CD4-positive, alpha-beta memory T cell (primary cell): ENCODE measurements at places on chromosomes 1 and 21. TPM values are rescaled to one million over a fixed set of nuclear protein-coding genes. Genes with fewer than 3 reads are reported as not detected.

DNA sequence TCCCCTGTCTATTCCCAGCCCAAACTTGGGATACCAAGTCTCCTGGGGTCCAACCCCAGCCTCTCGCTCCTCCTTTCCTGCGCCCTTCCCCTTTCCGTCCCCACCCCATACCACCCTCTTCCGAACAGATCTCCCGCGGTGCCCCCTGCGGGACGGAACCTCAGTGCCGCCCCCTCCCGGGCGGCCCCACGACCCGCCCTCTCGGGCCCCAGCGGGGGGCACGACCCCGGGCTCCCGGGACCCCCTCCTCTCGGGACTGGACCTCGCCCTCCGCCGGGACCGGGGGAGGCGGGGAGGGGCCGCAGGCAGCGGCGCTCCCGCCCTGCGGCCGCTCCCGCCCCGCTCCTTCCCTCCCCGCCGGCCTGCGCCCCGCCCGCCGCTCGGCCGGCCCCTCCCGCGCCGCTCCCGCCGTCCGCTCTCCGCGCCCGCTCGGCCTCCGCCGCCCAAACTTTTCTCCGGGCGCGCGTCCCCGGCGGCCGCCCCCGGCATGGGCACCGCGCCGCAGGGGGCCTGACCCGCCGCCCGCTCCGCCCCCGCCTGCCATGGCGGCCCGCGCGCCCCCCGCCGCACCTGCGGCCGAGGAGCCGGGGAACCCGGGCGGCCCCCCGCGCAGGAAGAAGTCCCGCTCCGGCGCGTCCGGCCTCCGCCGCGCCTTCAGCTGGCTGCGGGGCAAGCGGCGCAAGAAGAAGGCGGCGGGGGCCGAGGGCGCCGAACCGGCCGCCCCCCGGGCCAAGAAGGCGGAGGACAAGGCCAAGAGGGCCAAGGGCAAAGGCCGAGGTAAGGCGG, 39.0 kb upstream of the SYNC start:
- H3K27ac ChIP-seq: no peak overlapping the region
- H3K4me3 ChIP-seq: no peak overlapping the region
- no peak for DNase-seq
- no peaks in the 10 kb centered on the region for H3K36me3 ChIP-seq
- peaks cover 5% of the 10 kb centered on the region for H3K4me1 ChIP-seq
- peaks cover 12% of the 10 kb centered on the region for H3K27me3 ChIP-seq

DNA sequence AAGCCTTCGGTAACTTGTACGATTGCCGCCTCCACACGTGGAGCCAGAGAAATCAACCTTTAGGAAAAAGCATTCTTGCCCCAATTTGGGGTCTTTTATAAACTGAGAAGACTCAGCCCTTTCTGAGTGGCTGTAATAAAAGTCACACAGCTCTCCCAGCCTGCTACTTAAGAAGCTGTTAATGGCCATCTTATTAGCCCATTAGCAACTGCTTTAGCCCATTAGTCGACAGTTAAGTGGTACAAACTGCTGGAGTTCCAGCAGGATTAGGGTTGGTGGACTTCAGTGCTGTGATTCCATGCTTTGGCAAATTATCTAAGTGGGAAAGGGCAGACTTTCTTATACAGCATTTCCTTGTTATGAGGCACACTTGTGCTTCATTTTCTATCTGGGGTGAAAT, 461.3 kb downstream of the RPS6KC1 start:
- no peak for DNase-seq
- no peaks in the 10 kb centered on the region for H3K4me1 ChIP-seq
- H3K27ac ChIP-seq: no peak overlapping the region
- H3K36me3 ChIP-seq: no peaks in the 10 kb centered on the region
- no peak overlapping the region for H3K4me3 ChIP-seq

GRCh38 chr1:50976890-50977574, 7.0 kb downstream of the CDKN2C start:
- H3K4me1 ChIP-seq: peaks cover 28% of the 10 kb centered on the region
- peak; percentile 27 for DNase-seq
- H3K36me3 ChIP-seq: no peaks in the 10 kb centered on the region
- peak overlapping the region; percentile 92 for H3K4me3 ChIP-seq
- peak overlapping the region; percentile 67 for H3K27ac ChIP-seq

DNA sequence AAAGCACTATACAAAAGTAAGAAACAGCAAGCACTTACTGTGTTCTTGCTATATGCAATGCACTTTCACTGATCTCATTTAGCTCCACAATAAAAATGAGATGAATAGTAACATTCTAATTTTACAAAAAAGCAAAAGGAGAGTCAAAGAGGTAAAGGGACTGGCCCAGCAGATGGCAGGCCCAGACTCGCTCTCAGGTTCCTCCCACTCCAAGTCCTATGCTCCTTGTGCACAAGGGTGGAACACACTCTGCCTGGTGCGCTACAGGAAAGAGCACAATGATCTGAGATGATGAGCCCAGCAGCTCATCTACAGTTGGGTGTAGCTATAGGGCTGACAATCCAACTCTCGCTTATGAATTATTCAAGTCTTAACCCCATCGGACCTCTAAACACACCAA, 94.1 kb upstream of the LYST start:
- no peak overlapping the region for H3K4me3 ChIP-seq
- no peaks in the 10 kb centered on the region for H3K36me3 ChIP-seq
- no peak overlapping the region for H3K27ac ChIP-seq
- peaks cover 2% of the 10 kb centered on the region for H3K4me1 ChIP-seq
- H3K27me3 ChIP-seq: no peaks in the 10 kb centered on the region
- no peak for DNase-seq

- DNase-seq: no peak
- no peaks in the 10 kb centered on the region for H3K36me3 ChIP-seq
- no peak overlapping the region for H3K4me3 ChIP-seq
- H3K27ac ChIP-seq: no peak overlapping the region
- no peaks in the 10 kb centered on the region for H3K4me1 ChIP-seq
Measured at GRCh38 chr1:244065063-244065793, 14.1 kb downstream of the ZBTB18 start.

GRCh38 chr1:110040548-110040947, 6.1 kb downstream of the STRIP1 start:
- H3K4me3 ChIP-seq: no peak overlapping the region
- H3K36me3 ChIP-seq: peaks cover 76% of the 10 kb centered on the region
- peaks cover 12% of the 10 kb centered on the region for H3K4me1 ChIP-seq
- DNase-seq: no peak
- no peak overlapping the region for H3K27ac ChIP-seq

DNA sequence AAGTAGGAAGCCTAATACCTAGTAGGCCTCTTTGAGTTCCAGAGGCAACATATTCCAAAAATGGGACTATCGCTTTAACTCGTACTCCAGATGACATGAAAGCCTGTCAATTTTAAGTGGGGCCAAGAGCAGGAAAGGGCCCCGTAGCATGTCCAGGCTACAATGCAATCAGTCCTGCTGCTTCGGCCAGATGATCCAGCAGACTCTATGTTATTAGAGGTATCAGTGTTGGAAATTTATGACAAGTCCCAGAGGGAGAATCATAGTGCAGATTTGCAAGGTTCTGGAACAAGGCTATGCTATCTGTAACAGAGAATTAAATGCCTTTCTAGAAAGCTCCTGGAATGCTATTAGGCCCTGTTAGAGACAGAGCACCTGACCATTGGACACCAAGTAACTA, 56.7 kb upstream of the SRP9 start:
- no peak overlapping the region for H3K27ac ChIP-seq
- no peak for DNase-seq
- no peak overlapping the region for H3K4me3 ChIP-seq
- H3K36me3 ChIP-seq: no peaks in the 10 kb centered on the region
- H3K27me3 ChIP-seq: no peaks in the 10 kb centered on the region

GRCh38 chr1:244854865-244855578, 9.3 kb downstream of the HNRNPU start:
- H3K36me3 ChIP-seq: peaks cover 80% of the 10 kb centered on the region
- H3K27me3 ChIP-seq: no peaks in the 10 kb centered on the region
- no peak overlapping the region for H3K4me3 ChIP-seq
- H3K27ac ChIP-seq: peak overlapping the region; percentile 26
- DNase-seq: no peak
- peaks cover 95% of the 10 kb centered on the region for H3K4me1 ChIP-seq

- peaks cover 31% of the 10 kb centered on the region for H3K4me1 ChIP-seq
- no peak overlapping the region for H3K27ac ChIP-seq
- DNase-seq: no peak
Measured at GRCh38 chr1:220878191-220879075, 810 bp upstream of the HLX start.

GRCh38 chr21:42066521-42066920, 4.6 kb upstream of the UMODL1 start:
- H3K27me3 ChIP-seq: no peaks in the 10 kb centered on the region
- no peaks in the 10 kb centered on the region for H3K36me3 ChIP-seq
- H3K4me1 ChIP-seq: peaks cover 31% of the 10 kb centered on the region
- no peak overlapping the region for H3K27ac ChIP-seq

The GBP6 gene
- 0.30 TPM for polyA plus RNA-seq

The DIPK1A gene
- 24.0 TPM for polyA plus RNA-seq

GRCh38 chr1:37549341-37549740, 4.8 kb downstream of the SNIP1 start:
- DNase-seq: no peak
- H3K36me3 ChIP-seq: peaks cover 36% of the 10 kb centered on the region
- H3K4me3 ChIP-seq: no peak overlapping the region

- no peak overlapping the region for H3K27ac ChIP-seq
- H3K36me3 ChIP-seq: no peaks in the 10 kb centered on the region
- no peaks in the 10 kb centered on the region for H3K27me3 ChIP-seq
- no peak overlapping the region for H3K4me3 ChIP-seq
- H3K4me1 ChIP-seq: peaks cover 26% of the 10 kb centered on the region
Measured at GRCh38 chr1:107830526-107830925, 134.5 kb downstream of the VAV3 start.

- DNase-seq: no peak
- no peak overlapping the region for H3K27ac ChIP-seq
Measured at GRCh38 chr1:224138198-224138597, 24.3 kb downstream of the FBXO28 start.

DNA sequence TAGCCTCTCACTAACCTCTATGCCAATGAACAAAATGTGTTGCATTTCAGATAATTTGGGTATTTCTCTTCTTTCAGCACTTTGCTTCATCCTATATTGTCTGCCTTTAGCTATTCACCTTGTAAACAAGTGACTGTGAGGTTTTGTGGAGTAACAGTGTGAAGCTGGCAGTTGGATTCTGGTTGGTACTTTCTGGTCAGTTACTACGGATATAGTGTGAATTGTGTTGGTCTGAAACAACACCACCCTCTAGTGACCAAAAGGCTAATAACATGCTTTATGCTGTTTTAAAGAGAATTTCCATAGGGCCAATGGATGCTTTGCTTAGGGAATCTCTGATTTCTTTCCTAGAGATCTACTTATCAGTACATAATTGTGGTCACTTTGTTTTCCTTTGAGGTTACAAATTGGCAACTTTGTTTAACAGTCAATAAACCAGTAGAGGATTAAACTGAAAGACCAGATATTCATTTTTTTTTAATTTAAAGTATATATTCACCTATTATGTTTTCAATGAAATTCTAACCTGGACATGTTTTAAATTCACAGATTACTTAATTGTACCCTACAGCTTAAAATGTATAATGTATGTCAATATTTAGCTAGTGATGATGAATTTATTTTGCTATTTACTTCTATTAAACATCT, 2.5 kb upstream of the PTGER3 start:
- H3K27ac ChIP-seq: no peak overlapping the region
- no peak overlapping the region for H3K4me3 ChIP-seq
- peaks cover 30% of the 10 kb centered on the region for H3K27me3 ChIP-seq
- peak; percentile 46 for DNase-seq

The SNIP1 gene
- 7.1 TPM for polyA plus RNA-seq

- DNase-seq: peak; percentile 37
- H3K4me3 ChIP-seq: no peak overlapping the region
- peaks cover 5% of the 10 kb centered on the region for H3K27me3 ChIP-seq
Measured at GRCh38 chr1:192445839-192446489, 129.2 kb downstream of the RGS21 start.

- H3K27me3 ChIP-seq: no peaks in the 10 kb centered on the region
- peaks cover 18% of the 10 kb centered on the region for H3K36me3 ChIP-seq
- peak overlapping the region; percentile 55 for H3K27ac ChIP-seq
- no peak overlapping the region for H3K4me3 ChIP-seq
- peak; percentile 44 for DNase-seq
Measured at GRCh38 chr1:167483790-167484189, 34.5 kb downstream of the CD247 start.

The TCEA3 gene
- polyA plus RNA-seq: 28.0 TPM

The RASSF5 gene
- 298 TPM for polyA plus RNA-seq

The LRRN2 gene
- not detected for polyA plus RNA-seq

DNA sequence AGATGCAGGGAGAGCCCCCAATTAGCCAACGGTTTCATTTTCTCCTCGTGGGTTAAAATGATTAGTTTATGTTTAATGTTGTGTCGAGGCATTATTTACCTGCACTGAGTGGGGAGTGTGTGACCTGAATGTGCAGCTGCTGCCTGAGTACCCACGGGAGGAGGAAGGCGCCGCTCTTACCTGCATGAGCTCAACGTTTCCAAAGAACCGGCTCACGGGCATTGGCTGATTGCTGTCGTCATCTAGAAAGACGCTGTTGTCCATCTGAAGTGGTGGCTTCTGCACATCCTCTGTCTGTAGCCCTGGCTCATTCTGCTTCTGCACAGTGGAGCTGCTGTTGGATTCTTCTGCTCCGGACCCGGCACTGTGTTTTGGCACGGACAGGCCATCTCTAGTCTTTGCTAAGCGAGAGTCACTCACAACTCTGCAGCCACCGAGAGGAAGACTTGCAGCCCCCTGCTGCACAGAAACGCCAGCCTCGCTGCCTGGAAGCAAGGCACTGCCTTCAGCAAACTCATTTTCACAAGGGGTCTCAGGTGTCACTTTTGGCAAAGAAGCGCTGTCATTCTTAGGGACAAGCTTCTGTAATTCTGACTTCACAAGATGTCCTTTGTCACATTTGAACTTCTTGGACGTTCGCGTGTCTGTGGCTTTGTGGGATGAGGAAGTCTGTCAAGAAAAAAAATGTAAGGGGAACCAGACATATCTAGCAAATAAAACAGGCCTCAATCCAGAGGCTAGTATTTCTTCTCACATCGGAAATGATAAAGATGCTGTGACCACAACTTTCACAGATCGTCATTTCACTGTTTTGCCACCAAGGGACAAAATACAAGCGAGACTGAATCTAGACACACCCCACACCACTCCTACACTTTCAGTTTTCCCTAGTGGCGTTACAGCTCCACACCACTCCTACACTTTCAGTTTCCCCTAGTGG, 9.4 kb downstream of the C1orf174 start:
- DNase-seq: peak; percentile 47
- H3K27me3 ChIP-seq: no peaks in the 10 kb centered on the region
- H3K4me3 ChIP-seq: peak overlapping the region; percentile 7
- peaks cover 28% of the 10 kb centered on the region for H3K36me3 ChIP-seq
- peaks cover 19% of the 10 kb centered on the region for H3K4me1 ChIP-seq

GRCh38 chr21:31132574-31133242, 94.4 kb upstream of the KRTAP19-8 start:
- H3K27ac ChIP-seq: peak overlapping the region; percentile 29
- H3K4me1 ChIP-seq: peaks cover 47% of the 10 kb centered on the region
- no peak overlapping the region for H3K4me3 ChIP-seq
- H3K27me3 ChIP-seq: no peaks in the 10 kb centered on the region
- peak; percentile 83 for DNase-seq
- H3K36me3 ChIP-seq: peaks cover 36% of the 10 kb centered on the region

GRCh38 chr21:16302851-16303282, 573.1 kb downstream of the USP25 start:
- DNase-seq: no peak
- H3K36me3 ChIP-seq: no peaks in the 10 kb centered on the region
- H3K27ac ChIP-seq: no peak overlapping the region
- no peak overlapping the region for H3K4me3 ChIP-seq
- no peaks in the 10 kb centered on the region for H3K4me1 ChIP-seq
